T-helper 17 cell (primary cell): ENCODE measurements at places on chromosomes 11 and 22.

GRCh38 chr11:131579932-131580387 is 209.5 kb downstream of the NTM start:
- DNase-seq: no peak

GRCh38 chr11:848380-848931 is 5.8 kb downstream of the TSPAN4 start:
- peak; percentile 69 for DNase-seq

DNA sequence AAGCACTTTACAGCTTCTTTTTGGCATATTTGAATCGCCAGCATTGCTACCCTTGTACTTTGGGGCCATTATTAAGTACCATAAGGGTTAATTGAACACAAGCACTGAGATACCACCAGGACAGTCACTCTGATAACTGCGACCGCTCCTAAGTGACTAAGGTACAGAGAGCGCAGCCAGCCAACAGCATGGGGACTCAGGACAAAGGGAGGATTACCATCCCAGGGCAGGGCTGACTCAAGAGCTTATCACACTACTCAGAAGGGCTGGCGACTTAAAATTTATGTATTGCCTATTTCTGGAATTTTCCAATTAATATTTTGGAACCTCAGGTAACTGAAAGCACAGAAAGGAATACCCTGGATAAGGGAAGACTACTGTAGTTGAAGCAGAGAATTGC is 479 bp downstream of the ZNF280A start:
- DNase-seq: no peak

DNA sequence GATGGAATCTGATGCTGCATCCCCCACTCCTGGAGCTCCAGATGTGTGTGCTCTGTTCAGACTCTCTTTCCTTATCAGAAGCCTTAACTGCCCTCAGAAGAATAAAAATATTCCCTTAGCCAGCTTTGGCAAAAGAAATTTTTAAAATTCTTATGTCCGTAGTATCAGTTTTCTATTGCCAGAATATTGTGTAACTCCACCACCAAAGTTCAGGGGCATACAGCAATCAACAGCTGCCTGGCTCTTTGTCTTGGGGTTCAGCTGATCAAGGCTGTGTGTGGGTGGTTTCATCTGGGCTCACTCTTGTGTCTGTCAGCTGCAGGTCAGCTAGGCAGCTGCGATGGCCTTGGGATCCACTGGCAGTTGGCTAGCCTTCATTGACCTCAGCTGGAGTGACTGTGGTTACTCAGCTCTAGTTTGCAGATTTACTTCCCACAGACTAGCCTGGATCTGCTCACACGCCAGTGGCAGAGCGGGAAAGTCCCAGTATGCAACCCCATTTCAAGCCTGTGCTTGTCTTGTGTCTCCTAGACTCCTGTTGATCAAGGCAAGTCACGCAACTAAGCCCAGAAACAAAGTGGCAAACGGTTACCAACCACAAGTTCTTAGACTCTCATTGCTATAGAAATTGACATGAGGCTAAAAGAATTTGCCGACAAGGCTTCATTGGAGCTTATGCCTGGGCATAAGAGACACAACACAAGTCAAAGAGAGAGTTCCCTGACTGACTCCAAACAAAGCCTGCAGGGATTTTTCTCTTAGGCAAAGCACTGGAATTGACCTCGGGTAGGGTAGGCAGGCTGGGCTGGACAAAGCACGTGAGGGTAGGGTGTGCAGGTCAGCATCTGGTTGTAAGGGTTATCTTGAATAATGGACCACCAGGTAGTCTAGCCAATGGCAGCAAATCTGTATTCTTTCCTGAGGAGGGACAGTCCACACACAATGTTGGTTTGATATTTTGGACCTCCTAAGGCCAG is 7.5 kb downstream of the TMEM138 start:
- no peak for DNase-seq

DNA sequence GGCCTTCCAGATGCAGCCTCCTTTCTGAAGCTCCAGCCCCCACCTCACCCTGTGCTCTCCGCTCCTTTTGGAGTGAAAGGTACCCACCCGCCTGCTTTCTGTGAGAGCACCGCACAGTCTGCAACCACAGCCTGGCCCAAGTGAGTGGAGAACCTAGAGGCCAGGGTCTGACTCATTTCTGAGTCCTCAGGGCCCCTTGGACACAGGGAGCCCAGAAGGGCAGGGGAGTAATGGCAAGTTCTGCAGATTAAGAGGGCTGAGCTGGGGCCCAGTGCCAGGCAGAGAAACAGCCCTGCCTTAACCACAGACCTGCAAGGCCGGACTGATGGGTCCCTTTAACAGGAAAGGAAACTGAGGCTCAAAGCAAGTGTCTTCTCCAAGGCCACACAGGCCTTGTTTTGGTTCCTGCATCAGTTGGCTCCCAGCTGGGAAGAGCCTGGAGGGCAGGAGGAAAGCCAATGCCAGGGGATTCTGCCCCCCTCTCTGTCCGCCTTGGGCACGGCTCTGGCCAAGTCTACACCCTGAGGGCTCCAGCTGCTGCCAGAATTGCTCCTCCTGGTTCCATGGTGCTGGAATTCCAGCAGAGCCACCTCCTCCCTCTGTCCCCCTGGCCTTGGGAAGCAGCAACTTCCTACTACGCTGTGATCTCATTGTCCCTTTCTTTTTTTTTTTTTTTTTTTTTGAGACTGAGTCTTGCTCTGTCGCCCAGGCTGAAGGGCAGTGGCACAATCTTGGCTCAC is 55.1 kb downstream of the CYTH4 start:
- DNase-seq: no peak

- no peak for DNase-seq
Observed at GRCh38 chr11:125141178-125141577, 23.4 kb upstream of the PKNOX2 start.

DNA sequence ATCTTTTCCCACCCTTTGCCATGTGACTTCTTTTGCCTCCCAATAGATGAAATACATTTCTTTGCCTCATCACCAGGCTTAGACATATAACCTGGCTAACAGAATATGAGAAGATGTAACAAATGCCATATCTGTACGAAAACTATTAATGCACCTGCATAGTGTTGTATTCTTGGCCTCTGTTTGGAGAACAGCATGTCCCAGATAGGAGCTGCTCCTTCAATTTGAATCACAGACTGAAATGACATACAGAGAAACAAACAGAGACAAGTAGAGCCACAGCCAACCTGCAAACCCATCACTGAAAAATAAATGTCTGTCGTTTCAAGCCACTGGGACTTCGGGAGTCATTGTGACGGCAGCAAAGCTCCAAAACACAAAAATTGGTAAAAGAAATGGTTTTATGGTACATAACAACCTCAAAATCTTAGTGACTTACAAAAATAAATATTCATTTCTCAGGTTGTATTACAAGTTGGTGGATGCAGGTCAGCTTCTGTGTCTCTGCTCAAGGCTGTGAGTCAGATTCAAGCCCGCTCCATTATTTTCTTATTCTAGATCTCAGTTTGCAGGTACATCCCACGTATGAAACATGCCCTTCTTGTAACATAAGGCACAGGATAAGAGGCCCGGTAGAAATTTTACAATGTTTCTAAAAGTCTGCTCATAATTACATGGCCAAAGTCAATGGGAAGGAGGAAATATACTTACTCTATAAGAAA is 171.3 kb upstream of the SOX6 start:
- DNase-seq: no peak

- DNase-seq: no peak
Observed at GRCh38 chr22:49431551-49431950, 396.1 kb downstream of the BRD1 start.

DNA sequence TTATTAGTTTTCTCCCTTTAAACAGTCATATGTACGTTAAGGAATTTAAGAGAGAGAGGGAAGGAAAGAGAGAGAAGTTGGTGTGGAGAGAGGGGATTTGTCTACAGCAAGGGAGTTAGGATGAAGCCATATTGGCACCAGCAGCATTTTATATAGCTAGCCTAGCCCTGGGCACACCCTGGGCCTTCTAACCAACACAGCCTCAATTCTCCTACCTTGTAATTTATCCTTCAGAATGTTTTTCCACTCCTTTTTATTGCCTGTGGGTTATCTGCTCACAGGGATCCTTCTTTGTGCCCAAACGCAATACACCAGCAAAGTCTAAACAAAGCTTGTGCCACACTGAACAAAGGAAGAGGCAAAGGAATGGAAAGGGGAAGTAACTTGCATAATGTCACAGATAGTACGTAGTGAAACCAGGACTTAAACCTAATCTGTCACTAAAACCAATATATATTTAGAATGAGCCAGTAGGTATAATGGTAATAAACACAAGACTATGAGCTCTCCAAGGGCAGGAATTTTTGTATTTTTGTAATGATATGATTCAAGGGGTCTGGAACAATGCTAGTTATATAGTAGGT is 613.8 kb upstream of the TENM4 start:
- no peak for DNase-seq
